ENCODE measurements at places on chromosomes 12 and 14.

- no peak for DNase-seq
These were observed 901.6 kb downstream of the BCL11B start for GRCh38 chr14:98370352-98370751.

- DNase-seq: peak; percentile 52
These were observed 25.0 kb upstream of the CIT start for GRCh38 chr12:119902084-119902509.

- no peak for DNase-seq
These were observed 23.6 kb upstream of the REP15 start for GRCh38 chr12:27672643-27673042.

DNA sequence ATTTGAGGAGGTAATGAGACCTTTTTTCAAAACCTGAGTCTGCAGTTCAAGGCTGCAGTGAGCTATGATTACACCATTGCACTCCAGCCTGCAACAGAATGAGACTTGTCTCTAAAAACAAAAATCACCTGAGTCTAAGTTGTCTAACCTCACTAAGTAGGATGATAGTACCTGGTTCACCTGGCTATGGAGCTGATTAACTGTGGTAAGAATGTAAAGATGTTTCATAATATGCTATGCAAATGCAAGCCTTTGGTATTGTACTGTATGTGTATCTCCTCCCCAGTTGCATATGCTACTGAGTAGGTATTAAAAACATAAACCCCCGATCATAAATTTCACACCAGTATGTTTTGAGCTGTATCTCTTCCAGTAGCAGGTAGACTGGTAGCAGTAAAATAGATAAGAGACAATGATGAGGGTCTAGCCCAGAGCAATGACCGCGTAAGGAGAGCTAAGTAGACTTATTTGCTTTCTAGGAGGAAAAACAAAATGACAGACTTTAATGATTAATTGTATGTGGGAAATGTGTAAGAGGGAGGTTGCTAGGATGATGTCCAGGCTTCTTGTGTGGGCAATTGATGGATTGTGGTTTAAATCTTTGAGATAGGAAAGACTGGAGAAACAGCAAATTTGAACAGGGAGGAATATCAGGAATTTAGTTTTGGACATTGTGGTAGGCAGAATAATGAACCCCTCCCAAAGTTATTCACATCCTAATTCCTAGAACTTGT, 41.6 kb upstream of the EGLN3 start:
- no peak for DNase-seq

GRCh38 chr12:101746196-101746595, 6.9 kb upstream of the SYCP3 start:
- DNase-seq: no peak

DNA sequence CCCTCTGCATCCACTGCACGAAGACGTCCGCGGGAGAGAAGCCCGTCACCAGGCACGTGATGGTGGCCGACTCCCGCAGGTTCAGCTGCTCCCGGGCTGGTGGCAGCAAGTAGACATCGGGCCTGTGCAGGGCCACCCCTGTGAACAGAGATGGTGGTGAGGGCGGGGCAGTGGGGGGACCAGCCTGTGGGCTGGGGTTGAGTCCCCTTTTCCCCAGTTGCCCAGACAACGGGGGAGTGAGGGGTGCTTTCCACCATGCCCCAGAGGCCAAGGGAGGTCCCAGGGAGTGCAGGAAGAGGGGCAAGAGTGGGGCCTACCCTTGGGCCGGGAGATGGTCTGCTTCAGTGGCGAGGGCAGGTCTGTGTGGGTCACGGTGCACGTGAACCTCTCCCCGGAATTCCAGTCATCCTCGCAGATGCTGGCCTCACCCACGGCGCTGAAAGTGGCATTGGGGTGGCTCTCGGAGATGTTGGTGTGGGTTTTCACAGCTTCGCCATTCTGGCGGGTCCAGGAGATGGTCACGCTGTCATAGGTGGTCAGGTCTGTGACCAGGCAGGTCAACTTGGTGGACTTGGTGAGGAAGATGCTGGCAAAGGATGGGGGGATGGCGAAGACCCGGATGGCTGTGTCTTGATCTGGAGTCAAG, 328.3 kb downstream of the TMEM121 start:
- DNase-seq: peak; percentile 83

DNA sequence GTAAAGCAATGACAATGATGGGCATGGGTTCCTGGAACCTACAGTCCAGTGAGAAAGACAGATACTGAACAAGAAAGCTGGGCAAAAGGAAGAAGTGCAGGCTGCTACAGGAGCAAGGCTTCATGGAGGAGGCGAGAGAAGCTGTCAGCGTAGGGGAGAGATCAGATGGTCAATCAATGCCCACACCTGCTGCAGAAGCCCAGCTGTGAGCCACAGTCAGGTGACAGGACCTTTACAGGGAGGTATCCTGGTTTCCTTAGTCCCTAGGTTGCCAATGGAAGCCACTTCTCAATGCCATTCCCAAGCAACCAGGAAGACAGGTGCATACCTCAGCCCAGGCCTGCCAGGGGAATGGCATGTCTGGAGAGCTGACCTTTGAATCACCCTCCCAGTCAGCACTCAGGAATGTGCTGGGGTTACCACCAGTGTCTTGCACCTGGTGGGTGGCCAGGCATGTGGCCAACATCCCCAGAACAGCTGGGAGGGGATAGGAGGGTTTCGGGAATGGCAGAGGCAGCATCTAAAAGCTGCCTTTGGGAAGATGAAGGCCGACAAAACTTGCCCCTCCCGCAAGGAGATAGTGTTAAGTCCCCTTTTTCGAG, 170.3 kb downstream of the TTC7B start:
- no peak for DNase-seq
